Nephron progenitor cell (in vitro differentiated cells): ENCODE measurements at places on chromosomes 3 and 15.

DNA sequence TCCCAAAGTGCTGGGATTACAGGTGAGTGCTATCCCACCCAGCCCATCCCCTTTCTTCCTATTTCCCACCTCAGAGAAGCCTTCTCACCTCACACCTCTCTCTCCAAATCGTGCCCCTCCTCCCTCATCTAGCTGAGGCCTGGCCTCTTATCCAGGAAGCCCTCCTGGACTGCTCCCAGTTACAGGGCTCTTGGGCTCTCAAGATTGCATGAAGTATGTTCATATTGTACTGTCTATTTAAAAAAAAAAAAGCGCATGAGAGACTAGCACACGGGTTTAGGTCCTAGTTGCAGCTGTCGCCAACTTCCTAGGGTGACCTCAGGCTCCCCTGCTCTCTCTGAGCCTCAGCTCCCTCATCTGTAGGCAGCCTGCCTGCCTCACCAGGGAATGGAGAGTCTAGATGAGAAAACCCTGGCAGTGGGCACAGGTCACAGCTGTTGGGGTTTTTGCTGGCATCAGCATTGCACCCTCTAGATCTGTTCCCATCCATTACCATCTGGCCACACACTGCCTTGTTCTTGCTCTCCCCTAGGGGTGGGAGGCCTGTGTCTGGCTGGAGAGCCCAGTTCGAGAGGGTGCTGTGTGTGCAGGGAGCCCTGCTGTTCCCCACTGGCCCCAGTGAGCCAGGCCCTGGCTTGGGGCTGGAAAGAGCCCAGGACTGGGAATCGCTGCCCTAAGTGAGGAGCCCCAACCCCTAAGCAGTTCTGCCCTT is 24.2 kb upstream of the C15orf39 start:
- no peak for DNase-seq

DNA sequence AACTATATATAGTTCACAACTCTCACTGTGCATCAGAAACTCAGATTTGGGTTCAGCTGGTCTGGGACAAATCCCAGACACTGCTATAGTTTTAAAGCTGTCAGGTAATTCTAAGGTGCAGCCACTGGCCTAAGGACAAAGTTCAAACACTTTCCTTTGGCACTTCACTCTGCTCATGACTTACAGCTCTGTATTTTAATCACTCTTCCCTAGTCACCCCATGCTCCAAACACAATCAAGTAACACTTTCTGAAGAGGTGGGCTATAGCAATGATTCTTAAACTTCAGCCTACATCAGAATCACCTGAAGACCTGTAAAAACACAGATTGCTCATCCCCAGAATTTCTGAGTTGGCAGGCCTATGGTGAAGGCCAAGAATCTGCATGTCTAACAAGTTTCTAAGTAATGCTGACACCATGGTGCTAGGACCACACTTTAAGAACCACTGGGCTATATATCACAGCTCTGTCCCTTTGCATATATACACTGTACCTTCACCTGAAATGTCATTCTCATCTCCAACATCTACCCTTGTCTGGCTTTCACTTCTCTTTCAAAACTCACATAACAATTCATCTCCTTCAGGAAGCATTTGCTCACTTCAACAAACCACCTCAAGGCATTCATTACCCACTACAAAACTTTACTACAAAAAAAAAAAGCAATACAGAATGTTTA is 21.4 kb downstream of the STAG1 start:
- DNase-seq: no peak

- DNase-seq: no peak
These were observed 3.0 kb downstream of the BMF start for GRCh38 chr15:40105517-40106202.

DNA sequence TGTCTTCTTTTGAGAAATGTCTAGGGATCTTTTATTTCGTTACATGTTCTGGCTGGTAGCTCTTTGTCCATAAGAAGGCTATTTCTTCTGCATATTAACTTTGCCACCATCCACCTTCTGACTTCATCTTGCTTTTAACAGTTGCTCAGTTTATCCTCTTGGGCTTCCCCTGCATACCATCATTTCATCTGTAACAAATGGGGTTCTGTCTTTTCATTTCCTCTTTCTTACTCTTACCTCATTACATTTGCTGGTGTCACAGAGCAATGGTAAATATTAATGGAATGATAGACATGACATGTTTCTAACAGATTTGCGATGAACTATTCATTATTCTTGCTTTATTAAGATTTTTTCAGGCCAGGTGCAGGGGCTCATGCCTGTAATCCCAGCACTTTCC is 62.4 kb downstream of the GASK1A start:
- DNase-seq: no peak
